ENCODE measurements at places on chromosomes 7 and 10.

DNA sequence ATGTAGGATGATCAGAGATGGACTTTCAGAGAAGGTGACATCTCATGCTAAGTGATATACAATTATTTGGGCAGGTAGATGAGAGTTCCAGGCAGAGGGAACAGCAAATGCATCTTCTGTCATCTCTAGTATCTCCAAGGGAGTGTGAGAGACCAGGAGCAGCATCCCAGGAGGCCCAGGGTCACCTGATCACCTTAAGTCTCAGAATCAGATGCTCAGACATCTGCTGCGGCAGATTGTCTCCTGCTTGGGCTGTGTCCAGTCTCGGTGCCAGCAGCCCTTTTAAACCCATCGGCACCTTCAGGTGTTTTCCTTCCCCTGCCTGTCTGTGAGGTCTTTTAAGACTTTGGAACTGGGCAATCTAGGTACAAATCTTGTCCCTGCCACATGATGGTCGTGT, 690.6 kb downstream of the LRMDA start:
- H3K27me3 ChIP-seq = no peaks in the 10 kb centered on the region
- H3K4me1 ChIP-seq = no peaks in the 10 kb centered on the region
- no peak overlapping the region for H3K4me3 ChIP-seq
- H3K27ac ChIP-seq = no peak overlapping the region

GRCh38 chr10:86937502-86938154, 19.8 kb downstream of the MMRN2 start:
- no peak for DNase-seq
- no peaks in the 10 kb centered on the region for H3K27me3 ChIP-seq
- no peak overlapping the region for H3K27ac ChIP-seq
- no peaks in the 10 kb centered on the region for H3K36me3 ChIP-seq
- peaks cover 22% of the 10 kb centered on the region for H3K4me1 ChIP-seq

DNA sequence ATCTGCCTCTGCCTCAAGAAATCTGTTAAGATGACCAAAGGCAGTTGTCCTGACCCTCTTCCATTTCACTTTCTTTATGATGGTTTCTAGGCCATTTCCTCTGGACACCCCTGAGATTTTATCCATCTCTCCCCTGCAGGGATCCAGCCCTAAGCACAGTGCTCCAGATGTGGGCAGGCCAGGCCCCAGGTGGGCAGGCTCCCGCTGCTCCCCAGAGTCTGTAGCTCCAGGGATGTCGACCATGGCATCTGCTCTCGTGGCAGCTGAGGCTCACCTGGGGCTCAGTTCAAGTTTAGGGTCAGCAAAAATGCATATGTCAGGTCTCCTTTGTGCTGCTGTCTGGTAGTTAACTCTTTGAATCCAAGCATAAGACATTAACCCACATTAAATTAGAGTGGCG, 11.8 kb downstream of the CEP41 start:
- DNase-seq = no peak
- no peaks in the 10 kb centered on the region for H3K27me3 ChIP-seq
- H3K4me1 ChIP-seq = no peaks in the 10 kb centered on the region
- H3K36me3 ChIP-seq = no peaks in the 10 kb centered on the region
- no peak overlapping the region for H3K4me3 ChIP-seq

GRCh38 chr7:157654350-157654749, 317.5 kb downstream of the DNAJB6 start:
- H3K4me1 ChIP-seq = no peaks in the 10 kb centered on the region
- H3K27me3 ChIP-seq = no peaks in the 10 kb centered on the region
- no peak overlapping the region for H3K27ac ChIP-seq
- H3K4me3 ChIP-seq = no peak overlapping the region

DNA sequence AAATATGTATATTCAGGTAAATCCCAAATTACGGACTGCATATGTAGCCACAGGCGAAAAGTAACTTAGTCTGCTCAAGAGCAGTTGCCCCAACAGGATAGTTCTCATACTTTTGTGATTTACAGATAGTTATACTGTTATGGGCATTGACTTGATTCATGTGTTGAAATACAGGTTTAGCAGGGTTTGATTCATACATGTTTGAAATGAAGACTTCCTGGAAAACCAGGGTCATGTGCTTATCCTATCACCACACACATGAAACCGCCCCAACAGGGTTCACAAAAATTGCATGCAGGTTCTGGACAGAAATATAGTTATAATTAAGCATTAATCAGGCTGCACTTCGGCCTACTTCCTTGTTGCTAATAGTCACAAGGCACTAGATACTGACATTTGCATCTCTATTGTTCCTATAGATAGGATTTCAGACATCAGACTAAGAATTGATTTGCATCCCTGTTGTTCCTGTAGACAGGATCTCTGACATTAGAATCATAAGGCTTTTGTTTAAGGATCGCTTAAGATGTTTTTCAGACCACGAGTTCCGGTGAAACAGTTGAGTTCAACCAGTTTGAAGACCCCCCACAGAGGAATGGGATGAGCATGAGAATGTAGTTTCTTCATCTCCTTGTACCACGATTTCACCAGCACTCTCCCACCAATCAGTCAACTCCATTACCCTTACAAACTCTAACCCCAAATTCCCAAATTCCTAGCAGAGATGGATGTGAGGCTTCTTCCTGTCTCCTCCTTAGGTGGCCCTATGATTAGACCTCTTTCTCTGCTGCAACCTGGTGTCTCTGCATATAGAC, 2.0 kb upstream of the ZNF398 start:
- DNase-seq = no peak
- no peaks in the 10 kb centered on the region for H3K36me3 ChIP-seq
- H3K27ac ChIP-seq = no peak overlapping the region
- H3K27me3 ChIP-seq = no peaks in the 10 kb centered on the region

Measured in liver (tissue), 10 donors.